ENCODE measurements at places on chromosomes 1 and 21. TPM values are rescaled to one million over a fixed set of nuclear protein-coding genes. Genes with fewer than 3 reads are reported as not detected.

The NBPF10 gene
- 1.5 TPM for total RNA-seq

The S100A14 gene
- total RNA-seq, result not detected

The FCGR3A gene
- total RNA-seq, result 0.36 TPM

The KRTAP21-2 gene
- not detected for total RNA-seq

The PBX1 gene
- not detected for total RNA-seq

The C1orf210 gene
- total RNA-seq, result not detected

DNA sequence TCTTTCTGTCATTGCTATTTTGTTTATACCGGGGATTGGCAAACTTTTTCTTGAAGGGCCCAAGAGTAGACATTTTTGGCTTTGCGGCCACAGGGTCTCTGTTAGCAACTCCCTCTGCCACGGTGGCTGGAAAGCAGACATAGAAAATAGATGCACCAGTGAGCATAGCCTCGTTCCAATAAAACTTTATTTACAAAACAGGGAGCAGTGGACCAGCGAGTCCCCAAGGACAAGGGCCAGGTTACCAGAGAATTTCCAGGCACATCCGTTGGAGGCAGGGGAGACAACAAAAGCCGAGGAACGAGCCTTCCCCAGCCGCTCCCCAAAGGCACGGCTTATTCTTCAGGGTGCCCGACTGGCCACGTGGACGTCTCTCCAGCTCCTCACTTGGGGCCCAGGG, 26.5 kb downstream of the FAAP20 start:
- peaks cover 2% of the 10 kb centered on the region for H3K4me1 ChIP-seq
- no peak overlapping the region for H3K27ac ChIP-seq
- no peak overlapping the region for H3K4me3 ChIP-seq
- H3K27me3 ChIP-seq, result no peaks in the 10 kb centered on the region

GRCh38 chr1:153087652-153088051, 6.7 kb downstream of the SPRR2E start:
- no peaks in the 10 kb centered on the region for H3K4me1 ChIP-seq
- DNase-seq, result no peak
- no peaks in the 10 kb centered on the region for H3K36me3 ChIP-seq
- H3K27me3 ChIP-seq, result peaks cover 14% of the 10 kb centered on the region

- no peaks in the 10 kb centered on the region for H3K27me3 ChIP-seq
- H3K27ac ChIP-seq, result peak overlapping the region; percentile 78
- no peak overlapping the region for H3K4me3 ChIP-seq
- H3K36me3 ChIP-seq, result peaks cover 70% of the 10 kb centered on the region
- H3K4me1 ChIP-seq, result peaks cover 45% of the 10 kb centered on the region
These were observed 4.4 kb downstream of the ELOVL1 start for GRCh38 chr1:43363283-43363934.

DNA sequence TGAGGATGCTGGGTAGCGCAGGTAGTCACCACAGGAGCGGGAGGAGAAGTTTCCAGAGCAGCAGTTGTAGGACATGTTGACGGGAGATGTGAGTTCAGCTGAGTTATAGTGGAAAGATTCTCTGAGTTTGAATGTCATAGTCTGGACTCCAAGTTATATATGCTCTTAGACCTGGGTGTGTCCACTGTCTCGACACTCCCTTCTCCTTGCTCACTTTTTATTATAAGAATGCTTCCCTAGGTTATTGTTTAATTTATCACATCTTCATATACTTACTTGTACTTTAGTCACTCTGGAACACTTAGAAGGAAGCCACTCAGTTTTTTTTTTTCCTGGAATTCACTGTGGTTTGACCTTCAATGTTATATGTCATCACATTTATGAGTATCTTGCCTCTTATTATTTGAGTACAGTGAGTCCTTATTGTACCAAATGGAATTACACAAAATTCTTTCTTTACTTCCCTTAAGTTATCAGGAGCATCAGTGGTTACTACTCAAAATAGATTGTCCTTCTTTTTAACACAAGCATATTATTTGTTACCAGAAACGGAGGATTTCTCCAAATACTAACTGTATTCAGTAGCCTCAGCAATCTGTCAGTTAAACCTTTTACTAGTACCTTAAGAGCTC, at the start of gene KRTAP13-2:
TSS of gene KRTAP13-2 (minus strand) at position 133 of the 632 bp plus-strand sequence. CDS start at position 75, 58 bp downstream.
- no peak within 1 kb of the TSS for H3K27ac ChIP-seq
- H3K4me3 ChIP-seq, result no peak within 1 kb of the TSS

GRCh38 chr1:109546311-109547109, 1.9 kb upstream of the GNAI3 start:
- H3K36me3 ChIP-seq, result peaks cover 4% of the 10 kb centered on the region
- H3K27ac ChIP-seq, result peak overlapping the region; percentile 96
- peak; percentile 96 for DNase-seq
- H3K27me3 ChIP-seq, result no peaks in the 10 kb centered on the region
- peak overlapping the region; percentile 98 for H3K4me3 ChIP-seq
- H3K4me1 ChIP-seq, result peaks cover 35% of the 10 kb centered on the region
